H1 (cell line): ENCODE measurements at places on chromosomes 5 and 9.
A peak's percentile ranks its signal among the peaks of the same experiment; 100 is the strongest.

GRCh38 chr5:84218546-84218945 is 166.1 kb downstream of the EDIL3 start:
- no peak overlapping the region for H3K27ac ChIP-seq
- DNase-seq = no peak
- H3K4me3 ChIP-seq = no peak overlapping the region
- no peaks in the 10 kb centered on the region for H3K4me1 ChIP-seq

GRCh38 chr5:57696389-57696769 is 213.8 kb upstream of the ACTBL2 start:
- H3K27ac ChIP-seq = no peak overlapping the region
- no peaks in the 10 kb centered on the region; the same call in 1 of the 2 replicates for H3K4me1 ChIP-seq
- H3K4me3 ChIP-seq = no peak overlapping the region
- no peak for DNase-seq
- no peaks in the 10 kb centered on the region for H3K27me3 ChIP-seq

DNA sequence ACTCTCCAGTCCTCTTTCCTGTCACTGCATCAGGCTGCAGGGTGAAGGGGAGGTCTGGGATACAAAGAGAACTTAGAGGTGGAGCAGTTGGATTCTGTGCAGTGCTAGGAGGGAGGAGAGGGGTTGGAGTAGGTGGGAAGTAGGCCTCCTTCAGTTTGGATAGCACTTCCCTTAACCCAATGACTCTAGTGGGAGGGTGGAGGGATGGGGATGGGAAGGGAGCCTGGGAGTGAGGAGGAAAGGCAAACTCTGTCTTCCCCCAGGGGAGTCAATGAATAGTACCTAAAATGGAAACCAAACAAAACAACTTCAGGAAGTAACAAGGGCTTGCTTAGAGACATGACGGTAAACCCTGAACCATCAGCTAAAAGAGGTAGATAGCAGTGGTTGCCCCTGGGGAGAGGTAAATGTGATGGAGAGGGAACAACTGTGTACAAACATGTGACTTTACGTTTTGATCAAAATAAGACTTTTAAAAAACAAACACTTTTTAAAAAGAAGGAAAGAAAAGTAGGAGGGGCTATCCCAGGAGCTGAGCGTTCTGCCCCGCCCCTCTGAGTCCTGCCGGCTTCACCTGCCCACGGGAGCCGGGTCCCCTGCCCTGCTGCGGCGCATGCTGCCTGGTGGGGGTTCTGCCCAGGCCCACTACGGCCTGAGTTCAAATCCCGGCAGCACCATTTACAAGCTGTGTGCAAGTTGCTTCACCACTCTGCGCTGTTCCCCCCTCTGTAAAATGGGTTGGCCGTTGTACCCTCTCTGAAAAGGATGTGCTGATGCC is 30.9 kb downstream of the GSN start:
- H3K4me1 ChIP-seq = peaks cover 13% of the 10 kb centered on the region
- peak overlapping the region; percentile 36; the same call in 1 of the 2 replicates for H3K4me3 ChIP-seq
- H3K27ac ChIP-seq = no peak overlapping the region
- peaks cover 14% of the 10 kb centered on the region for H3K27me3 ChIP-seq
- DNase-seq = peak; percentile 62
- H3K36me3 ChIP-seq = no peaks in the 10 kb centered on the region

GRCh38 chr5:126810596-126811380 is 33.9 kb downstream of the LMNB1 start:
- peaks cover 69% of the 10 kb centered on the region for H3K36me3 ChIP-seq
- H3K27me3 ChIP-seq = no peaks in the 10 kb centered on the region
- H3K4me3 ChIP-seq = no peak overlapping the region
- DNase-seq = no peak
- no peaks in the 10 kb centered on the region for H3K4me1 ChIP-seq

GRCh38 chr5:118554981-118555380 is 433.4 kb downstream of the DTWD2 start:
- H3K4me1 ChIP-seq = no peaks in the 10 kb centered on the region
- H3K27ac ChIP-seq = no peak overlapping the region
- no peak for DNase-seq
- no peaks in the 10 kb centered on the region for H3K27me3 ChIP-seq
- no peak overlapping the region for H3K4me3 ChIP-seq

- peaks cover 7% of the 10 kb centered on the region; the same call in 1 of the 2 replicates for H3K4me1 ChIP-seq
- H3K36me3 ChIP-seq = peaks cover 6% of the 10 kb centered on the region
- H3K4me3 ChIP-seq = no peak overlapping the region
- H3K27ac ChIP-seq = no peak overlapping the region
- no peaks in the 10 kb centered on the region for H3K27me3 ChIP-seq
- DNase-seq = no peak
These were observed 25.3 kb downstream of the AP3B1 start for GRCh38 chr5:78269088-78269703.

- H3K4me1 ChIP-seq = no peaks in the 10 kb centered on the region
- no peaks in the 10 kb centered on the region for H3K27me3 ChIP-seq
- no peaks in the 10 kb centered on the region for H3K36me3 ChIP-seq
- no peak overlapping the region for H3K4me3 ChIP-seq
These were observed 476.4 kb downstream of the SPOCK1 start for GRCh38 chr5:137022725-137023124.

- H3K36me3 ChIP-seq = no peaks in the 10 kb centered on the region
- H3K27me3 ChIP-seq = no peaks in the 10 kb centered on the region
These were observed 8.1 kb downstream of the FGF18 start for GRCh38 chr5:171427318-171428167.

- no peaks in the 10 kb centered on the region for H3K27me3 ChIP-seq
- H3K36me3 ChIP-seq = peaks cover 10% of the 10 kb centered on the region
- H3K4me3 ChIP-seq = no peak overlapping the region
- DNase-seq = no peak
- H3K4me1 ChIP-seq = no peaks in the 10 kb centered on the region
- H3K27ac ChIP-seq = no peak overlapping the region
These were observed 12.9 kb downstream of the DYNC2I2 start for GRCh38 chr9:128643519-128644300.
